ENCODE measurements at places on chromosomes 11 and 22.

DNA sequence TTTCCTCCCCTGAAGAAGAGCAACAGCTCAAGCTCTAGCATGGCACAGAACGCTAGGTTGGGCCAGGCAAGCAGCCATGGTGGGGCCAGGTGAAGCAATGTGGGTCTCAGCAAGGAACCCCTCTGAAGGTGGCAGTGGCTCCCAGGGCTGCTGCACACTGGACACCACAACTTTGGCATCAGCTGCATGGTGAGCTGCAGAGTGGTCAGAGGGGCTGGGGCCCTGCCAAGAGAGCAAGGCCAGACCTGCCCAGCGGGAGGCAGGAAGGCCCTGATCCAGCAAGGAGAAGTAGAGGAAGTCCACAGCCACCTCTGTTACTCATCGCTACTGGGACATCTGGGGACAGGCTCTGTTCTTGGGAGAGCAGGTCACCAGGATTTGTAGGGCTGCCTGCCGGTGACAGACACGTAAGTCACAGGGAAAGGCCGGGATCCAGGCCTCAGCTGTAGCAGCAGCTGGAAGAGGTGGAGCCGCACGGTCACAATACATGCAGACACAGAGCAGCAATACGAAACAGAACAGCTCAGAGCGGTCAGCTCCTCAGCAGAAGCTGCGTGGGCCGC, 12.4 kb downstream of the CYB561A3 start:
- DNase-seq: no peak

GRCh38 chr11:84501750-84502149, 1125.4 kb downstream of the DLG2 start:
- DNase-seq: no peak

DNA sequence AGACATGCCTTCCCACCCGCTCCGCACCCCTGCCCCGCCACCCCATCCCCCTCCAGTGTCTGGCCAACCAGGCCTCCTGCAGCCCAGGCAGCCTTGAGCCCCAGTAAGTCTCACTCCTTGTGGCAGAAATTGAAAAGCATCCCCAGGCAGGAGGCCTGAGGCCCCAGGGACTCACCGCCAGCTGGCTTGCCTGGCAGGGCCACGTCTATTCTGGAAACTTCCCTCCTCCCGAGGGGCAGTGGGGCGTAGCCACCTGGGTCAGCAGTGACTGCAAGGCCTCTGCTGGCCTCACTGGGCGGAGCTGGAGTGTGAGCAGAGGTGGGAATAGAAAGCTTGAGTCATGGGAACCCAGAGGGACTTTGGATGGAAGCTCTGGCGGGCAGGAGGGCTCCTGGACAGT, 26.3 kb downstream of the ANO1 start:
- no peak for DNase-seq

- no peak for DNase-seq
These were observed 26.6 kb downstream of the ELFN2 start for GRCh38 chr22:37400719-37401118.

DNA sequence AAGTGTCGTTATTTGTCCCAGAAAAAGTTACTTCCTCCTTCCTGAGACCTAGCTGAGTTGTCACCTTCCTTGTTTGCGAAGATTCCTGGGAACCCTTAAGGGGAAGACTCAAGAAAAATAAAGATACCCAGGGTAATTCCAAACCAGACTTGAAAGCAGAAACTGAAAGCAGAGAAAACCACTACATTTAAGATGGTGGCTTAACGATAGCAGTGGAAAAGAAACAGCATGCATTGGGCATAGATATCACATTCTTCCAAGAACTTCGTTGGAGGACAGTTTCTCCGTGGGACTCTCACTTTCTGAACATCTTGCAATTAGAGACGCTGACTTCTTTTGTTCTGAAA, 89.1 kb downstream of the FAM76B start:
- DNase-seq: no peak

- peak; percentile 58 for DNase-seq
These were observed 12.5 kb downstream of the SYNGR1 start for GRCh38 chr22:39362271-39362670.

GRCh38 chr11:109123816-109124787, 297.9 kb upstream of the C11orf87 start:
- no peak for DNase-seq

- no peak for DNase-seq
These were observed 14.2 kb downstream of the PRR33 start for GRCh38 chr11:1877211-1878136.

DNA sequence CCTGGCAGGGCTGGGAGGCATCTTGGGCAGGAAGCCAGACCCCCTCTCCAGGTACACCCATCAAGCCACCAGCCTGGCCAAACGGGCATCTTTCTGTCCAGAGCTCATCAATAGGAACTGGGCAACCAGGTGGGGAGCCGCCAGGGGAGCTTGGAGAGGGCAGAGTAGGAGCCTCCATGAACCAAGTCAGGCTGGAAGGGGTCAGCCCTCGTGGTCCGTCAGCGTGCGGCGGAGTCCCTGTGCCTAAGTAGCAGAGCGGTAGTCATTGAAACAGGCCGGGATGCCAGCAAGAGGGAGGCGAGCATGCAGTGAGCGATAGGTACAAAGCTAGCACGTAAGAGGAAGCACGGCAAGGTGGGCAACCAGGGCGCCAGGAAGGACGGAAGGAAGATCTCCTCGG, 1.7 kb downstream of the RTL6 start:
- no peak for DNase-seq

- DNase-seq: no peak
These were observed 25.5 kb downstream of the TNKS1BP1 start for GRCh38 chr11:57299150-57299737.

- DNase-seq: no peak
These were observed 21.7 kb downstream of the CCDC81 start for GRCh38 chr11:86396396-86396795.

GRCh38 chr11:59187587-59187986, 15.7 kb downstream of the DTX4 start:
- DNase-seq: no peak

DNA sequence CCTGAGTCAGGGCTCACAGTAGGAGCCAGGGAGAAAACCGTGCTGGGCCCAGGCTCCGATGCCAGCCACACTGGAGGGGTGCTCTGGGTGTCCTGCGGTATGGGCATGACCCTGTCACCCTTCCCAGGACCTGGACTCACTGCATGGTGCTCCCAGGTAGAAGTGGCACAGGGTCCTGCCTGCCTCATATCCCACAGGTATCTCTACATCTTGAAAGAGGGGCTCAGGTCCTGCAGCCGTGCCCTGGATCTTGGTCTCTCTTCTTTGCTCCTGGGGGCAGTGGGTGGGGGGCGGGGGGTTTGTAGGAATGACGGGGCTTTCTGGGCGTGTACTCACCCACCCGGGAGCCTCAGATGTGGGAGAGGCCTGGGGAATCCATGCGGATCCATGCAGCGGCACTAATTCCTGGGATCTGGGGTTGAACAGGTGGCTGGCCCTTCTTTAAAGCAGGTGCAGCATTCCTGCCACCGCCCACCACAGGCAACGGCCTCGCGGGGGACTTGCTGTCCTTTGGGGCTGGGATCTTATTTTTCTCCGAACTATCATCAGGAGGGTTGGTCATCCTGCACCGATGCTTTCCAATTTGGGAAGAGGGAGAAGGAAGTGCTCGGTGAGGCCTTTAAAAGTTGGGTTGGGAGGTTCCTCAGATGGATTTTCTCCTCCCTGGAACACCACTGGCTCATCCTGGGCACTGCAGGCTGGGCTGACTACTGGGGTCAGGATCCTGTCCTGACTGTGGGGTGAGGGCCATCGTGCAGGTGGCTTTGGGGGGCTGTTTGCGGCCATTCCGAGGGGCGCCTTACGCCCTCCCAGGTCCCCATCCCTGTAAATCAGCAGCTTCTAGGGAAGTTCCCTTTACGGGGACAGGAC, 886.4 kb downstream of the BRD1 start:
- no peak for DNase-seq

GRCh38 chr22:32723643-32724042, 77.9 kb upstream of the TIMP3 start:
- no peak for DNase-seq

DNA sequence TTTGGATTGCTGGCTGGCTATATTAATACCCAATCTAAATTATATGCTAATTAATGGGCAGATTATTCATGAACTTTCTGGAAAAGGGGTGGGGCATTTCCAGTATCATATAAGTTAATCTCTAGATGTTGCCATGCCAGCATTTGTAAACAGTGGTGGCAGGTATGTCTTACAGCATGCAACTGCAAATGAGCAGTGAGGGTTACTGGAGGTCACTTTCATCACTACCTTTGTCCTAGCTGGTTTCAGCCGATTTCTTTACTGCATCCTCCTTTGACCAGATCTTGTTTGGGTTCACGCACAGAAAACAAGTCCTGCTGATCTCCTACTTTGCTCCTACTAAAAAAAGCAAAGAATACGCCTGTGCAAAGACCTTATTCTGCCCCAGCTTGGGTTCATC, 89.1 kb upstream of the USP47 start:
- DNase-seq: no peak

- DNase-seq: no peak
These were observed 18.1 kb upstream of the CSTF3 start for GRCh38 chr11:33179348-33179803.

- peak; percentile 60 for DNase-seq
These were observed 76.4 kb upstream of the NNMT start for GRCh38 chr11:114219559-114220349.
